ENCODE measurements at places on chromosomes 4 and X.

DNA sequence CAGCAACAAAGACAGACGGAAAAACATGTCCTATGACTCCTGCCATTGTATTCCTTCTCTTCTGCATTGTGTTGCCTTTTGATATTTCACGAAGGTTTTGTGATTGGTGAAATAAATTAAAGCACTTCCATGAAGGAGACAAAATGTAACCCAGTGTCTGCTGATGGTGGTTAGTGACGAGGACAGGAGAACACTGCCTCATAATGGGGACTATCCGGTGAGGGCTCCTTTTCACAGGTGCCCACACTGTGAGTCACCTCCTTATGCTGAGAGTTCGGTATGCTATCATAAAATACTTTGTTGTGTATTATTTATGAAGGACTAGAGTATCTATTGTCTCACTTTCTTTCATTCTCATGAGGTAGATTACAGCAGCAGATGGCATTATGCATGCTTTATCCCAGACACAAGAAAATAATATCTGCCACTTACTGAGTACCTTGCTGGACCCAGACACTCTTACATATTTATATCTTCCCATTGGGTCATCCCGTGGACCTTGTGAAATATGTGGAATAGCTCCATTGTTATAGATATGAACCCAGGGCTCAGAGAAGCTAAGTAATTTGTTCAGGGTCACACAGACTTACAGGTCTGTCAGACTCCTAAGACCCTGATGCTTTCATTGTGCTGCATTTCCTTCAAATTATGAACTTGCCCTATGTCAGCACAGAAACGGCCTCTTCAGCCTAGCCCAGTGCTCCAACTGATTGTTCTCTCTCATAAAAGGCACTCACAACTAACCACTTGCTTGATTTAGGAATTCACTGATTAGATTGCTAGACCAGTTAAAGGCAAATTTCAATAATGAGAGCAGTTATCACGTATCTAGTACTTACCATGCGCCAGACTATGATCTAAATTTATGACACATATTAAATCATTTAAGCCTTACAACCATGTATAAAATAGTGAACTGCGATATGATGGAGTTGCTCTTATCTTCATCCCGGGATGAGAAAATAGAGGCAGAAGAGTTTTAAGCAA lies 31.2 kb downstream of the PLS3 start:
- DNase-seq = no peak

- DNase-seq = no peak
These were observed 43.4 kb downstream of the NUDT6 start for GRCh38 chr4:122879001-122879400.

- DNase-seq = no peak
These were observed 30.1 kb downstream of the EGFL6 start for GRCh38 chrX:13599491-13599890.

DNA sequence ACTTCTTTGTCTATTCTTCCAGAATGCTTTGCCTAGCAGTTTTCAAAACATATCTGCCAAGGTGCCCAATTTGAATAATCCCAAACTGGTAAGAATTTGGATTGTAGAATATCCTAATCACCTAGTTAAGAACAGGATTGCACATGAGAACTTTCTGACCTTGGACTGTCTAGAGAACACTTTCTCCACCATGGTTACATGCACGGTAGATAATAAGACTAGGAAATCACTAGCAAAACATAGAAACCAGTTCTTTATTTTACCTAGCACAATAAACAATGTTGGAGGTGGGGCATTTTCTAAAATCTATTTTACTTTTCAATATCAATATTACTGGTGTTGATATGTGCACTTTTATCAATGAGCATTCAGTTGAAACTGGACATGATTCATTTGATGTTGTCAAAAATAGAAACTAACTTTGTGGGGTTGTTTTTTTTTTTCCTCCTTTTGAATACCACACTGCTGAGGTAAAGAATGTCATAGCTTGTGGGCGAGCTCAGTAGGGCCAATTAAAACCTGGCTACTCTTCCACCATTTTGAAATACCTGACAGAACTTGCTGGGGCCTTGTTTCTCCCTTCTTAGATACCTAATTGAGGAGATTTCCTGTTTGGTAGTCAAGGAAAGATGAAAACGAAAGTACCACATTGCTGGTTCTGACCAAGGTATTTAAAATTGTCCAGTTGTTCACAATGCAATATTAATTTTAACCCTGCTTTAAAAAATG lies 10.4 kb downstream of the MID1IP1 start:
- DNase-seq = no peak

DNA sequence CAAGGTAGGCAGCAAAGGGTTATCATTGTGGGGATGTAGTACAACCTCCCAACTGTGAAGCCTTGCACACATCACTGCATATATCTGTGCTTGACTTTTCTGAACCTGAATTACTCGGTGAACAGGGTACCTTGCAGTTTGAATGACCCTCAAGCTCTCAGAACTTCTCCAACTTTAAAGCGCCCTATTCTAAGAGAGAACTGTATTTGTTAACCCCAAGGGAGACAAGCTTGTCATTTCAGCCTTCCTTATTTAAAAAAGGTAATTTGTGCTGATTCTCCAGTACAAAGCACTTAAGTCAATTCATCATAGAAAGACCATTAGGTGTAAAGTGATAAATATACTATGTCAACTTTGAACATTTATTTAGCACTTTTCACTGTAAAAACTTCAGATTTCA lies 122.0 kb upstream of the STS start:
- DNase-seq = no peak

All from brain pericyte (primary cell).